ENCODE measurements at places on chromosomes 5 and 9. TPM values are rescaled to one million over a fixed set of nuclear protein-coding genes. Genes with fewer than 3 reads are reported as not detected.
A peak's percentile ranks its signal among the peaks of the same experiment; 100 is the strongest.

The ALDH1A1 gene
- 0.82 TPM for total RNA-seq

DNA sequence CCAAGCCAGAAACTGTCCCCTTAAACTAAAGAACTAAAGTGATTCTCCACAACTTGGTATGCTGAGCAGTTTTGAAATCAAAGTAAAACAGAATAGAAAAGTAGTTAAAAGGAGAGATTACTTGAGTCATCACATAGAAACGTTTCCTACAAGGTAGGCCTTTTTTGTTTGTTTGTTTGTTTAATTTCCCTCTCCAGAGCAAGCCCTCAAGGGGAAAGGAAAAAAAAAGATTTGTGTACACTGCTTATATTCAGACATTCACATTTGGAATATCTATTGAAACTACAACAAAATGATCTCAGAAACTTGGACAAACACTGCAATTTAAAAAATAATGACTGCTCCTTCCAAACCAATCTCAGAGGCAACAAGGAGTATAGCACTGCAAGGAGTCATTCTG lies 304.7 kb upstream of the NREP start:
- no peak for DNase-seq

The NEUROG1 gene
- not detected for total RNA-seq

- no peak for DNase-seq
Observed at GRCh38 chr5:159971931-159972461, 36.9 kb upstream of the TTC1 start.

GRCh38 chr5:133460172-133460758 lies 152.1 kb downstream of the FSTL4 start:
- peak; percentile 31 for DNase-seq

The STC2 gene
- 53.1 TPM for total RNA-seq

The MTRR gene
- 53.8 TPM for total RNA-seq

GRCh38 chr5:2163940-2164490 lies 281.3 kb upstream of the IRX4 start:
- no peak for DNase-seq

The ERCC8 gene
- 17.3 TPM for total RNA-seq

- no peak for DNase-seq
Observed at GRCh38 chr5:9559965-9560364, 14.1 kb upstream of the SEMA5A start.

DNA sequence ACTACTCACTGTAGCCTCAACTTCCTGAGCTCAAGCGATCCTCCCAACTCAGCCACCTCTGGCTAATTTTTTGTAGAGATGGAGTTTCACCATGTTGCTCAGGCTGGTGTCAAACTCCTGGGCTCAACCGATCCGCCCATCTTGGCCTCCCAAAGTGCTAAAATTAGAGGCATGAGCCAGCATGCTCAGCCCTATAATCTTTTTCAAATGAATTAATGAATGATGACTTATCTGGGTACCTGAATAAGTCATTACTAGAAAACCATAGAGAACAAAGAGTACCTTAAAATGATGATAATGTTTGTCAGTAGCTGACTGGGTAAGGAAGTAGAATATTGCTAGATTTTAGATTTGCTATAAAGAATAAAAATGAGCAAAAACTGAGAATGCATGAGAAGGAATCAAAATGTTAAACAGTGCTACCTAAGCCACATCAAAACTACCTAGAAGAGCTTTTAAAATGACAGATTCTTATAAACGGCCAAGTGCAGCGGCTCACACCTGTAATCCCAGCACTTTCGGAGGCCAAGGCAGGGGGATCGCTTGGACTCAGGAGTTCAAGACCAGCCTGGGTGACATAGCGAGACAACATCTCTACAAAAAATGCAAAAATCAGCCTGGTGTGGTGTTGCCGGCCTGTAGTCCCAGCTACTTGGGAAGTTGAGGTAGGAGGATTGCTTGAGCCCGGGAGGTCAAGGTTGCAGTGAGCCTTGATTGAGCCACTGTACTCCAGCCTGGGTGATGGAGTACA lies 13.6 kb downstream of the FNBP1 start:
- no peak for DNase-seq

DNA sequence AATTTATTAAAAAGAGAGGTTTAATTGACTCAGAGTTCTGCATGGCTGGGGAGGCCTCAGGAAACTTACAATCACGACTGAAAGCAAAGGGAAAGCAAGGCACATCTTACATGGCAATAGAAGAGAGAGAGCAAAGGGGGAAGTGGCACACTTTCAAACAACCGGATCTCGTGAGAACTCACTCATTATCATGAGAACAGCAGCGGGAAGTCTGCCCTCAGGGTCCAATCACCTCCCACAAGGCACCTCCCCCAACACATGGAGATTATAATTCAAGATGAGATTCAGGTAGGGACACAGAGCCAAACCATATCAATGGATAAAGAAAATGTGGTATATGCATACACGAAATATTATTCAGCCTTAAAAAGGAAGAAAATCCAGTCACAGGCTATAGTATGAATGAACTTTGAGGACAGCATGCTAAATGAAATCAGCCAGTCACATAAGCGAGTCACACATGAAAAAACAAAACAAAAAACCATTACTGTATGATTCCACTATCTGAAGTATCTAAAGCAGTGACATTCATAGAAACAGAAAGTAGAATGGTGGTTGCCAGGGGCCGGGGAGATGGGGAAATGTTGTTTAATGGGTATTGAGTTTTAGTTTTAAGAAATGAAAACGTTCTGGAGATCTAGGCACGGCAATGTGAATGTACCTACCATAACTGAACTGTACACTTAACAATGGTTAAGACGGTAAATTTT lies 83.4 kb upstream of the PCA3 start:
- DNase-seq = no peak

The FRMPD1 gene
- total RNA-seq = 0.32 TPM

DNA sequence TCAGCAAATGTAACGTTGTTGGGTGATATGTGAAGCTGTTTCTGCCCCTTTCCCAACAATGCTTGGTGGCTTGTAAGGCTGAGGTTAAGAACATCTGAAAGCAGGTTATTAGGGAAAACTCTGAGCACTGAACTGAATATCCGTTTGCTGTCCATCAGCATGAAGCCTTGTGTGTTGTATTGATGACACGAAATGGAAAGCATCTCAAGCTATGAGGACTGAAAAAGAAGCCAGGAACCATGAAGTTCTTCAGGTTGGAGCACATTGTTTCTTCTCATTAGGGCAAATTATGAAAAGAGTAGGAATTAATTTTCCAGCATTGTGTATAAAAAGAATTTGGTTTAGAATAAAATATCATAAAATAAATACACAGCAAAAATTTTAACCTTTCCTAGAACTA lies 106.8 kb downstream of the IZUMO3 start:
- no peak for DNase-seq

- DNase-seq = no peak
Observed at GRCh38 chr9:87503927-87504326, 6.3 kb downstream of the DAPK1 start.

GRCh38 chr5:100760688-100761087 lies 142.4 kb downstream of the ST8SIA4 start:
- DNase-seq = no peak

- DNase-seq = no peak
Observed at GRCh38 chr9:119101048-119101447, 268.2 kb downstream of the BRINP1 start.

DNA sequence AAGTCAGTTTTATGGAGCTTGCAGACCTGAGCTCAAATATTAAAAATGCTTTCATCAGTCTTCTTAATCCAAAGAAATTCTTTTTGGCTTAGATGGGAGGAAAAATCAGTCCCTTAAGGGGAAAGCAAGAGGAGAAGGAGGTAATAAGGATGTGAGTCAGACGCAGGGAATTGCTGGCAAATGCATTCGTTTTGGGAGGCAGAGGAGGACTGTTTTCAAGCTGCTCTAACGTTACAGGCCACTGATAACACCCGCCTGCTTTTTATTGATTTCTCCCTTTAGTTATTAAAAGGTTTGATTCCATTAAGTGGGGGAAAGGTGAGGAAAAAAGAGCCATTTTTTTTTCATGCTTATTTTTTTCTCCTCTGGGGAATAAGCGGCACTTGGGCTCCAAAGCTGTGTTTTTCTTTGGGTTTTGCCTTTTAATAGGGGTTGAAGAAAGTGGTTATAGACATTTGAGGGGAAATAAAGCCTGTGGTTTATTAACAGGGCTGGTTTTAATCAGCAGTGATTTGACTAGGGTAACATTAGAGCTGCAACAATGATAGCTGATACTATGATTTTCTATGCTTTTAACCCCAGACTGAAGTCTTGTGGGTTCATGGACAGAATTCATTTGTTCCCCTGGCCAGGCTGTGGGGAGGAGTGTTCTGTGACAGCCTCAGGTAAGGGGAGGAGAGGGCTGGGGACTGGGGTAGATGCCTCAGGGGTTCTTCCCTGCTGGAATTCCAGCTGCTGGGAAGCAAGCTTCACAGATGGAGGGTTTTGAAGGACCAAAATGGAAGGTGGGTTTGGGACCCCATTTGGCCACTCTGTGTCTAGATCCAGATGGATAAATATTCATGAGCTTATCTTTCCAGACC lies 225.2 kb downstream of the GAS1 start:
- DNase-seq = no peak

The INPP5E gene
- 11.3 TPM for total RNA-seq

- DNase-seq = no peak
Observed at GRCh38 chr5:407801-408268, 35.1 kb upstream of the EXOC3 start.

The PTCH1 gene
- total RNA-seq = 42.3 TPM

GRCh38 chr9:116156621-116157314 lies 3.2 kb downstream of the PAPPA start:
- DNase-seq = no peak

DNA sequence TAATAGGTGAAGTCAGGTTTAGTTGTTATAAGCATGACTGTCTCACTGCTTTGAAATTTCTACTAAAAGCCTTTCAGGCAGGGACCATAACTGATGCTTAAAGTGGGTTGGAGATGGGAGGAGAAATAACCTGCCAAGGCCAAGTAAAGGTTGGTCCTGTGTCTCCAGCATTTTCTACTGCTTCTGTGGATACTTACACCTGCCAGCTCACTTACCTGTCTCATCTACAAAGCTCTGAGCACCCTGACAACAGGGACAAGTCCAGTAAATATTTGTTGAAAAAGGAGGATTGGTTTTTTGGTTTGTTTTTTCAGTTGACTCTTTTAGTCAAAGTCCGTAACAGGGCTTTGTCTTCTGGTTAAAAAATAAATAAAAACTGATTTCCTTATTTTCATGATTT lies 38.6 kb downstream of the GRAMD2B start:
- no peak for DNase-seq

The PPP6C gene
- 52.3 TPM for total RNA-seq

GRCh38 chr5:145506185-145506850 lies 328.8 kb downstream of the PRELID2 start:
- DNase-seq = no peak

DNA sequence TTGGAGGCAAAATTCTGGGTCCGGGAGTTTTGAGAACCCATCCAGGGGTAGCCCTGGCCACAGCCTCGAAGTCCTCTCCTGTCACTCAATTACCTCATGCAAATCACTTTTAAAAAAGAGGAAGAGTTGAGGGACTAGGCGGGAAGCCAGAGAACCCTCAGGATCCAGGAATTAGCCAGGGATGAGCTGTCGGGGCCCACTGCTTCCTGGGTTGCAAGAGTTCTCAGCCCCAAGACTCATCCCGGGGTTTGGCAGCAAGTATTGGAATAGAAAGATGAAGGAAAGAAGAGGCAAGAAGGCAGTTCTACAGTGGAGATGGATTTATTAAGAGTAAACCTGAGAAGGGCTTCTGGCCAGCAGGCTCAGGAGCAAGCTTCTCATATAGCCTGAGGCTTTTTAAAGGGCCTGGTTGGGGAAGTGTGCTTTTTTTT lies 25.6 kb downstream of the C9orf50 start:
- DNase-seq = no peak

The ZCCHC7 gene
- total RNA-seq = 28.5 TPM

DNA sequence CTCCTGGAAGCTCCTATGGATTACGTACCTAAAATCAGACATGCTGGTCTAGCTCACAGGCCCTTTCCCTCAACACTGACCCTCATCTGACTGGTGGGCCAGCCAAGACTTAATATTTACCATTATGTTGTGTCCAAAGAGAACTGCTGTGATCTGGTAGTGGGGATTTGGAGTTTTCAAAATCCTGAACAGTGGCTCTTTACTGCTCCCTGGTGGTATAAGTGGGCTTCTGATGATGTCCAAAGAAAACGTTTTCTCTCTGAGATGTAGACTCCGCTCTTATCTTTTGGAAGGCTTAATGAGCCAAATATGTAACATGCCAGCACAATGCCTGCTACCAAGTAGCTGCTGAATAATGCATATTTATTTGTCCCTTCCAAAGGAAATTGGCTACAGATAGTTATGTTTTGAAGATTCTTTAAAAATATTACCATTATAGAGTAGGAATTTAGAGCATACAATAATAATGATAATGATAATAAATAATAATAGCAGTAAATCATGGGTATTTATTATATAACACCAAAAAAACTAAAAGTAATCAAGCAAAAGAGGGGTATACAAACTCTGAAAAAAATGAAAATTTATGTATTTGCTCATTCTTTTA lies 406.6 kb upstream of the TNC start:
- DNase-seq = no peak

The OR1J2 gene
- not detected for total RNA-seq

DNA sequence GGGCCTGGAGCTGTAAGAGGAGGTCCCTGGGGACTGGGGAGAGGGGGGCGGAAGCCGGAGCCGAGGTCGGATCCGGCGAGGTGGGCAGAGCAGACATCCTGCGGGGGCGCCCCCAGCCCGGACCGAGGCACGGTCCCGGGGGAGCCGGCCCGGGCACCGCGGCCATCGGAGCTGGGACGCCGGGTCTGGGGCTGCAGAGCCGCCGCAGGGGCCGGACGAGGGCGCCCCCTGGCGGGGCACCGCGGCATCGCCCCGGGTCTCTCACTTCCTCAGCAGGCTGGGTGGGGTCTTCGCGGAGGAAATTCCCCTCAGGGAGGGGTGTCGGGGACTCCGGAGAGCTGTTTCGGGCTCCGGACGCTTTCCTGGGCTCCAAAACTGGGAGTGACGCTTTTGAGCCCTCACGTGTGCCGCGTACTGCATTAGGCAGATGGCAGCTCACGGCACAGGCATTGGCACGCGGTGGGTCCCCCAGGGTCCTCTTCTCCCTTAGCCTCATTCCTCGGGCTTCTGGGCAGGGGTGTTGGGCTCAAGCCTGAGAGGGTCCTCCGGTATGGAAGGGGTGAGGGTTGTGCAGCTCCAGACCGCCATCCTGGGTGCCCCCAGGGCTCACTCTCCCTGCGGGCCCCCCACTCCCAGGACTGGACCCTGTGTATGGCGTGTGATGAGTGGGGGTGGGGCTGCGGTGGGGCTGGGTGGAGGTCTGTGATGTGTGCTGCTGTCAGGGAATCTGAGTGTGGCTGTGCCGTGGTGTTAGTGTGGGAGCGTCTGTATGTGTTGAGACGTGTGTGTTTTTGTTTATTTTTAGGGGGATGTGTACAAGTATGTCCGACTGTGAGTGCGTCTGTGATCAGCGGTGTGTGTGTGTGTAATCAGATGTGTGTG lies 29.6 kb downstream of the LHX2 start:
- DNase-seq = peak; percentile 93
